CMK (cell line): ENCODE measurements at places on chromosomes 1 and 21.

- DNase-seq: no peak
These were observed 302.3 kb upstream of the NRIP1 start for GRCh38 chr21:15367061-15367626.

DNA sequence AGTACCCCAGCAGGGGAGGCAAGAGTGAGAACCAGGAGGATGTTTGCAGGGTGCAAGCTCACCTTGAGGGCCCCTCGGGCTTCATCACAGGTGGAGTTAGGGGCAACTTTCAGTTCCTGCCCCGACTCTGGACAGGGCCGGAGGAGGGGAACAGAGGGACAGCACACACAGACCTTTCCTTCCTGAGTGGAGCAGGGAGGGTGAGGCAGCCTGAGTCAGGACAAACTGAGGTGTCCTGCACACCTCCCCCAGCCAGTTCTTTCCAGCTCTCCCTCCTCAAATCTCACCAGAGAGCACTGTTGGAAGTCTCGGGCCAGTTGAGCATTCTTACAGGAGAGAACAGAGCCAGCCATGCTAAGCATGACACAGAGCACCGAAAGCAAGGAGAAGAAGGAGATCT is 1.5 kb downstream of the ENTREP3 start:
- DNase-seq: no peak

- DNase-seq: no peak
These were observed 12.4 kb upstream of the SMYD3 start for GRCh38 chr1:246519514-246519913.

DNA sequence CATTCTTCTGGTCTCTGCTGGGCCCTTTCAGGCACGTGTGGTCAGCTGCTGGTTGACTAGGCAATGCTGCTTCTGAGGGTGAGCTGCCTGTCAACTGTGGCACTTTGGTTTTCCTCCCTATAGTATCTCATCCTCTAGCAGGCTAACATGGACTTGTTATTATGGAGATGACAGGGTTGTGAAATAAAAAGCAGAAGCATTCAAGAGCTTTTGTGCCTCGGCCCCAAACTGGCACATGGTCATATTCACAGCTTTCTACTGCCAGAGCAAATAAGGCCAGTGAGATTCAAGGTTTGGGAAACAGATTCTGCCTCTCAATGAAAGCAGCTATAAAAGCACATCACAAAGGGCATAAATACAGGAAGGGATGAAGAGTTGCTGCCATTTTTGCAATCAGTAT is 1.6 kb upstream of the ZNF124 start:
- DNase-seq: no peak

GRCh38 chr1:228279011-228279721 is 71.3 kb downstream of the OBSCN start:
- DNase-seq: no peak

- DNase-seq: no peak
These were observed 78.9 kb upstream of the LMO4 start for GRCh38 chr1:87249803-87250202.

- peak; percentile 45 for DNase-seq
These were observed 64.6 kb downstream of the UBIAD1 start for GRCh38 chr1:11337580-11338073.

GRCh38 chr1:82710091-82710490 is 909.4 kb downstream of the ADGRL2 start:
- DNase-seq: no peak

DNA sequence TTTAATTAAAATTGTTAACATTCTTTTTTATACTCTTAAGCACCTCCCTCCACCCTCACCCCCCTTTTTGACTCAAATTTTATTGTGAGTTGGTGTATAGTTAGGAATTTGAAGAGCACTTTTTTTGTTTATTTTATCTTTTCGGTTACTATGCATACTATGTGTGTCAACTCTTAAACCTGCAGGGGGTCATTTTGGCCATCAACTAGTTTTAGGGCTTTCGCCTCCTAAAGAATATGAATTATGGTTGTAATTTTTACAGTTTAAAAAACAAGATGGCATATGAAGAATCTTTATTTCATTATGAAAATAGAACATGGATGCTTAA is 9.7 kb downstream of the BACH1 start:
- no peak for DNase-seq

DNA sequence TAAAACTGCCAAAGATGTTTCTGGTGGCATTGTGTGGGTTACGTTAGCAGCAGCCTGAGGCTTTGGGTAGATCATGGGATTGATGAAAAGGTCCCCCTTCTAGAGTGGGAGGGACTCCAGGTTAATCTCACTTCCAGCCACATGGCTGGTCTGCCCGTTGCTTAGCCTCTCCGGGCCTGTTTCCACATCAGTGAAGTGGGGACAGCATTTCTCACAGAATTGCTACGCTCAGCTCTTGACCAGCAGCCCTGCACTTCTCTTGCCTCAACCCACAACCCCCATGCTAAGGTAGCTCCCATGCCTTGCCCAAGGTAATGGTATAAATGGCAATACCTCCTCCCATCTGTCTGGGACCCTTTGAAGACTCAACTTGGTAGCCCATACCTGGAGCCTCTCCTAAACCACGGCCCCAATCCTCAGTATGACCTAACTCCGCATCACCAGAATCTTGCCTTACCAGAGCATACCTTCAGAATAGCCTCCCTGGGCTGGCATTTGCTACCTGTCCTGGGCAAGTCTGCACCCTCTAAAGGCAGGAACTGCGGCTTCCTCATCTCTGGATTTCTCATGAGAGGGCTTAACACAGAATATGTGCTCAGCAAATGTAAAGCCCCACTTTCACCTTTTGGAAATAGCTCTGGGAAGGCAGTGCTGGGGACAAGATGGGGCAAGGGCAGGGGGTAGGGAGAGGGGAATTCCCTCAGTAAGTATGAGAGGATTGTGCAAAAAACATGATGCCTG is 10.9 kb upstream of the GUCA2A start:
- DNase-seq: no peak

DNA sequence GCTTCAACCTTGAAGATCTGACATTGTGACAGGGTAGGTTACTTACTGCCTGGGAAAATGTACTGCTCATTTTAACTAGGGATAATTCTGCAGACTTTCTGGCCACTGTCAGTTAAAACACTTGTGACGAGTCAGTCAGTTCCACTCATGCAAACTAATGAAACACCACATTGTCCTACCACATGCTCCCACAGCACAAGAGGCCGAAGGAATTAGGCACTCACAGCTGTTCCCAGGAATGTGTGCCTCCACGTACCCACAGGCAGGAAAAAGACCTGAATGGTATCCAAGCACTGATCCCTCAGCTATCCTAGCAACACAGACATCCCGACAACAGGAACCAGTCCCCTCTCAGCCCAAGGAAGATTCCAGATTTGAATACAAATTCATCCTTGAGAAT is 12.3 kb downstream of the BCAR3 start:
- no peak for DNase-seq

DNA sequence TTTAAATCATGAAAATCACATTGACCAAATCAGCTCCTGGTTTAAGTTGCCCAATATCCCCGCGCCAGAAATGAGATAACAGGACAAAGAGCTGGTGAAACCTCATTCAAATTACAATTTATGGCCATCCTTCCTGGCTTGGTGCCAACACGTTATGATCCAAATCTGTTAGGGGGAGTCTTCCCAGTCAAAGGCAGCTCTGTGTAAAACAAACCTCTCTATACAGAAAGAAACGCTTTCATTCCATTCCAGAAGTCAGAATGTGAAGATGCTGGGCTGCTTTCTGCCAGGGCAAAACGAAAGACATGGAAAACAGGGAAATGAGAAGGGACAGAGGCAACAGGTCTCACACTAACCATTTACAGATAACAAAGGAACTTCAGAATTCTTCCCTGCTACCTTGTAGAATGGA is 53.5 kb upstream of the TIAM1 start:
- DNase-seq: no peak

- no peak for DNase-seq
These were observed 125.2 kb upstream of the KCNJ6 start for GRCh38 chr21:38041493-38041892.

- no peak for DNase-seq
These were observed 18.5 kb downstream of the SH3BP5L start for GRCh38 chr1:248807067-248807737.

- DNase-seq: no peak
These were observed 227.7 kb downstream of the GPATCH2 start for GRCh38 chr1:217403026-217403720.

DNA sequence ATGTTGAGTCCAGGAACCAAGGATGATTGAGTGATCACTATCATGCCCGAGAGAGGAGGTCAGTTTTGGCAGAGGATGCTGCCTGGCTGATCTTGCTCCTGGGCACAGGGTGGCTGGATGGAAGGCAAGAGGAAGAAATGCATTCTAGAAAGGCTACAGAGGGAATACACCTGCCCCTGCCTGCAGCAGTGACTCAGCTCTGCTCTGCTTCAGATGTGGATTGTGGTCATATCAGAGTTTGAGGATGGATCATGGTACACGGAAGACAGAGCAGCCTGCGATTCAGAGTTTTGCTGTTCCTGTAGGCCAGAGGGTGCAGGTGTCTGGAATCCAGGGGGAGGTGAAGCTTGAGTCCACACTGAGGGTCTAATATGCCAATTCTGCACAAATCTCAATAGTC is 37.2 kb downstream of the PCP4 start:
- DNase-seq: no peak

GRCh38 chr1:156448134-156448967 is 52.2 kb downstream of the MEF2D start:
- DNase-seq: no peak

DNA sequence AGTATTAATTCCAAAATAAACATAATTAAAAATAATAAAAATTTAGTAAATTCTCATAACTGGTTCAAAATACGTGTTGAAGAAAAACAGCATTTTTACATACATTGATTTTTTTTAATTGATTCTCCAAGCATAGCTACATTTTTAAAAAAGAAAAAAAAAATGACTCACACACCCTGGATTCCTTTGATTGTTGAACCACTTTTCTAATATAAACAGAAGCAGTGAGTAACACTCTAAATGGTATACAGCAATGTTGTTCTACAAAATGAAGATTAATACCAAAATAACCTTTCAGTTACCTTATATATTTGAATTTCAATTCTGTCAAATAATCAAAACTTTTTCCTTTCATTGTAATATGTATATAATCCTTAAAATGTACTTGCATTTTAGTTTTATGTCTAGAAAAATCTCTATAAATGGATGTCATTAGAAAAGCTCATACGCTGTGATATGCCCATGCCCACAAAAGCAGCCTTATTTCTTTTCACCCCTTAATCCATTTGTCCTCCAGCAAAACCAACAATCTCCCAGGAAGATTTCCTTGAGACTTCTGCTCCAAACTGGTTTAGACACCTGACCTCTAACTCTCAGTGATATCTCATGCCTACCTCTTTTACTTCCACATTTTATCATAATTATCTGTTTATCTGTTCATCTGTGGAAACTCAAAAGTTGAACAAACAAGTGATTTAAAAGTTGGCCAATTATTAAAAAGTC is 246.4 kb upstream of the NR5A2 start:
- DNase-seq: no peak

GRCh38 chr1:173529106-173529505 is 52.0 kb downstream of the PRDX6 start:
- DNase-seq: no peak

DNA sequence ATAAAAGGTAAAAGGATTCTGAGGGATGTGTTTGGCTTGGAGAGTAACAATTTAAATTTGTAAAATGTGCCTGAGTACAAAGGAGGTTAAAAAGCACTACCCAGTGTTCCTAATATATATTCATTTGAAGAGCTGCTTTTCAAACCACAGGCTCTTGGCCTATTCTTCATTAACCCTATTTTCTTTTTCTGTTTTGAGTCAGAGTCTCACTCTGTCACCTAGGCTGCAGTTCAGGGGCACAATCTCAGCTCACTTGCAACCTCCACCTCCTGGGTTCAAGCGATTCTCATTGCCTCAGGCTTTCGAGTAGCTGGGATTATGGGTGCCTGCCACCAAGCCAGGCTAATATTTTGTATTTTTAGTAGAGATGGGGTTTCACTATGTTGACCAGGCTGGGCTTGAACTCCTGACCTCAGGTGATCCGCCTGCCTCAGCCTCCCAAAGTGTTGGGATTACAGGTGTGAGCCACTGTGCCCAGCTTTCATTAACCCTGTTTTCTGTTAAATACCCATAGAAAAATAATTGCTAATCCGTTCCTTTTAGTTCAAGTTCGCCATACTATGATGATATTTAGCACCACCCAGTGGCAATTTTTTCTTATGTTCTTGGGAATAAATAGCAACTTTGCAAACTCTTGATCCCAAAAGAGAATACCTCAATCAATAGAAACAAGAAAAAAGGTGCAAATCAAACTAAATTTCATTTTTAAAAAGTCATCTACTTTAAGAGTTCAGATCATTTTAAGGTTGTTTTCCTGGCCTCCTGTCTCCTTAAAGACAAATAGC is 30.5 kb downstream of the ZBTB8OS start:
- no peak for DNase-seq

DNA sequence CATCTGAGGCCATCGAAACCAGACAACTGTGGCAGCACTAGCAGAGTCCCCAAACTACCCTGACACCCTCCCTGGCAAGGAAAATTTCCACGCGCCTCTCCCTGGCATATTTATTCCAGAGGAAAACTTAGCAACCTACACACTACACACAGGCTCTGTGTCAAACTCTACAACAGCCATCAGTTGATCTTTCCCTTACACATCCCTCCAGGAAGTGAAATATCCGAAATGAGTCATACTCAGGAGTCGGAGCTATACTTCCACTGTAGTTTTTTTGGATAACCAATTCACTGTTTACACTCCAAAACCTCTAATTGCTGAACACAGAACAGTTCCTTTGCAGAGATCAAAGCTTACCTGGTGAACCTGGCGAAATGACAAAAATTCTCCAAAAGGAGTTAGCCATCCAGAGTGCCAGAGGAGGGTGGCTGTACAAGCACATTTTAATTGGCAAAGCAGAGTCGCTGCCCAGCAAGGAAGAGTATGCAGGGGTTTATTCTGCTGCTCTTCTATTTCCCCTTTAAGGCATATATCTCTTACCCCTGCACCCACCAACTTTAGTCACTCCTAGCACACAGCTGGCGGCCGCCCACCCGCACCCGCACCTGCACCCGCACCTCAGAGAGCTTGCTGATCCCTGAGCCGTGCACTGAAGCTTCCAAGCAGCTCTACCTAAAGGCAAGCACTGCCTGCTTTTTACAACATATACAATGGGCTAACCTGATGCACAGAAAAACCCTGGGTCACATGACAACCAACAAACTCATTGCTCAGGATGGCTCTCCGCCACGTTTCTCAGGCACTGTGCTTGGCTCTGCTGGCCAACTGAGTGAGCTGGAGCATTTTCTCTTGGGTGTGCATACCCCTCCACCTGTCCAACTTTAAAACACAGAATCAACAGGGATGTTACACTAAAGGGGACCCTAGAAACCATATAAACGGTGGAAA is 54.9 kb downstream of the CAPZB start:
- no peak for DNase-seq

DNA sequence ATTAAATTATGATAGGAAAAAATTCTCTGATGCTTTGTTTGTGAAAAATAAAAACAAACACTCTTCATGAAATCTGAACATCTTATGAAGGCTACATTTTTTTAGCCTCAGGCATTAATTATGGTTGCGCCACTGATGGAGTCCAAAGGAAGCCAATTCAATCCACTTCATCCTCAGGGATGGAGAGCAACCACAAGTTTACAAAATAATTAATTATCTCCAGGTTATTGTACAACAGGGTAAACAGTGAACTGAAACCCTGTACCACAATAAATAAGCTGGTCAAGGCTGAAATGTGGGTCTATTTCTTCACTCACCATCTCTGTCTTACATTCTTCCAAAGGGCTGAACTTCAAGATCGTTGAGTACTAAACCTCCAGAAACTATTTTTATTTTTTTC is 49.2 kb downstream of the MRPL39 start:
- DNase-seq: no peak

GRCh38 chr1:84701376-84701775 is 11.1 kb upstream of the SSX2IP start:
- DNase-seq: no peak

- DNase-seq: no peak
These were observed 80.1 kb downstream of the ZNF326 start for GRCh38 chr1:90074970-90075391.
